NB4 (cell line): ENCODE measurements at places on chromosomes 11 and 22.

DNA sequence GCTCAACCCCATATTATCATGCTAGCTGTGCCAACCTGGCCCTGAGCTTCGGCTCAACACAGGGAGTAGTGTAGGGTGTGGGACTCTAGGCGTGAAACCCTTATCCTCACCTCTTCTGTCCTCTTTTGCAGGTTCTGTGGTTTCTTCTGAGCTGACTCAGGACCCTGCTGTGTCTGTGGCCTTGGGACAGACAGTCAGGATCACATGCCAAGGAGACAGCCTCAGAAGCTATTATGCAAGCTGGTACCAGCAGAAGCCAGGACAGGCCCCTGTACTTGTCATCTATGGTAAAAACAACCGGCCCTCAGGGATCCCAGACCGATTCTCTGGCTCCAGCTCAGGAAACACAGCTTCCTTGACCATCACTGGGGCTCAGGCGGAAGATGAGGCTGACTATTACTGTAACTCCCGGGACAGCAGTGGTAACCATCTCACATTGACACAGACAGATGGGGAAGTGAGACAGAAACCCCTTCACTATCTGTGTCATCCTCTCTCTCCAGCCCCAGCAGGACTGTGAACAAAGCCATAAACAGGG, 76.4 kb downstream of the GGTLC2 start:
- DNase-seq = peak; percentile 66

DNA sequence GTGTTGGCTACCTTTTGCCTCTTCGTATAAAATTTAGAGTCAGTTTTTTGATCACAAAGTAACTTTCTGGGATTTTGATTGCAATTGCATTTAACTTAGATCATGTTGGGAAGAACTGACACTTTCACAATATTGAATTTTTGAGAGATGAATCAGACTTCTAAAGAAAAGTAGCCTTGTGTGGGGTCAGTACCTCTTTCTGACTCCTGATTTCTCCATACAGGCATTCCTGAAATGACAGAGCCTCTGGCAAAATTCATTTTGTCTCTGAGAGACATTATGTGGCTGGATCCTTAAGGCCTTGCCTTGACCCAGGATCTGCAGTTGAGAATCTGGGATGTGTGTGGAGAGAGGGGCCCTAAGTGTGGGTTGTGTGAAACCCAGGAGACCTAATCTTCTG, 37.8 kb downstream of the PPFIBP2 start:
- no peak for DNase-seq

GRCh38 chr11:67283481-67283963, 5.6 kb upstream of the ANKRD13D start:
- DNase-seq = peak; percentile 90

DNA sequence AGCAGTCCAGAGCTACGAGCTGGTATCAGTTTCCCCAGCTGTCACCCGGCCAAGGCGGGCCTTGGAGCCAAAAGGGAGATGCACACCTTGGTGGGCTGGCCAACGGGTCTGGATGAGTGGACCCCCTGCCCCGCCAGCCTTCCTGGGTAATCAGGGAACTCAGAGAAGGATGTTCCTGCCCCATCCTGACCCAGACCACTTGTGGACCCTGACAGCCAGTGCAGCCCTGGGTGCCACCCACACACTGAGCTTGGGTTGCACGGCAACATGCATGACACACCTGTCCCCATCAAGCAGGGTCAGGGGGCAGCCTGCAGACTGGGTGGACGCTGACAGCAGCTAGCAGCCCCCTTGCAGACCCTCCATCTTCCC, 8.6 kb downstream of the SLC25A1 start:
- DNase-seq = no peak

- no peak for DNase-seq
Measured at GRCh38 chr11:114099392-114100178, 40.1 kb downstream of the ZBTB16 start.

DNA sequence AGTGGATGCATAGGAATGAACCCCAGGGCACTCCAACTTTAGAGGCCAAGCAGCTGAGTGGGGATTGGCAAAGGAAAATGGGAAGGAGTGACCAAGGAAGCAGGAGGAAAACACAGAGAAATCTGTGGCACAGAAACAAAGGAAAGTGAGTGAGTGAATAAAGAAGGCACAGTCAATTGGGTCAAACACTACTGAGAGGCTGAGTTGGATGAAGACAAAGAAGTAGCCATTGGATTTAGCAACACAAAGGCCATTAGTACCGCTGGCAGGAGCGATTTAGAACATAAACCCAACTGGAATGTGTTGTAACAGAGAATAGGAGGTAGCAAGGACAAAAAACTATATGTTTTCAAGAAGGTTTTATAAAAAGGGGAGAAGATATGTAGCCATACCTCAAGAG, 6.6 kb upstream of the NXPE1 start:
- DNase-seq = no peak

GRCh38 chr11:46275964-46276641, 1.4 kb upstream of the CREB3L1 start:
- no peak for DNase-seq

DNA sequence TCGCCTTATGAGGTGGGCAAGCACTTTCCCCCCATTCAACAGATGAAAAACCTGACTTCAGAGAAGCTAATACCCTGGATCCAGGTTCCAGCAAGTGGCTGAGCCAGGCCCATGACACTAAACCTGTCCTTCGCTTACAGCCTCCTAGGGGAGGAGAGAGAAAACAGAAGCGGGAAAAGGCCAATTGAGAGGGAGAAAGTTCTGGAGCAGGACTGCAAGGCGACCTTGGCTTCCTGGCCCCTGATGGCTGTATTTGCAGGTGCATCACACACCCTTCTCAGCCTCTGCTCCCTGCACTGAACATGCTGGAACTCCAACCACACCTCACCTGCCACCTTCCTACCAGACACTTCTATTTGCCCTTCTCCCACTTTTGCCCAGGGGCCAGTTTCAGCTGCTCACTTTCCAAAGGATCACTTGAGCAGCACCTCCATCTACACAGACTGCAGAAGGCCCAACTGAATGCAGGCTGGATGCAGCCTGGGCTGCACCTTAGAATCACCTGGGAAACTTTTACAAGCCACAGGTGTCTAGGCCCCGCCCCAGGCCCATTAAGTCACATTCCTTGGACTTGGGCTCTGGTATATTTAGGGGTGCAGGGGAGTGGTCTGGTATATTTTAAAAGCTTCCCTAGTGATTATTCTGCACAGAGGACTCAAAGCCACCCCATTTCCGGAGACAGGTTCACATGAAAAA, 14.3 kb upstream of the ADA2 start:
- DNase-seq = no peak

DNA sequence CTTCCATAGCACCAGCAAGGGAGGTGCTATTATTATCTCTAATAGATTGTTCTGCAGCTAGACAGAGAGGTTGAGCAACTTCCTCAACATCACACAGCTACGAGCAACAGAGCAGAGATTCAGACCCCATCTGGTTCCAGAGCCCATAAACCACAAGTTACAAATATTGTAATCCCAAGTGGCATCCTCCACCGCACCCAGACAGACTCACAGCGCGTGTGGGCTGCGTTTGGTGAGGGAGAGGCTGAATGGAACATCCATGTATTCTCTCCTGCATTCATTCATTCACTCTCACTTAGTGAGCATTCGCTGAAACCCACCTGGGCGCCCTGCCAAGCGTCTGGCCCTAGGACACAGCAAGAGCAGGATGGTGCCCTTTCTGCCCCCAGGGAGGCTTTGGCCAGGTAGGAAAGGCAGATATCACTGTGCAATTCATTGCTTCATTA, 33.5 kb downstream of the LIF start:
- peak; percentile 85 for DNase-seq

GRCh38 chr11:81241672-81242275, 1491.9 kb downstream of the FAM181B start:
- DNase-seq = no peak

DNA sequence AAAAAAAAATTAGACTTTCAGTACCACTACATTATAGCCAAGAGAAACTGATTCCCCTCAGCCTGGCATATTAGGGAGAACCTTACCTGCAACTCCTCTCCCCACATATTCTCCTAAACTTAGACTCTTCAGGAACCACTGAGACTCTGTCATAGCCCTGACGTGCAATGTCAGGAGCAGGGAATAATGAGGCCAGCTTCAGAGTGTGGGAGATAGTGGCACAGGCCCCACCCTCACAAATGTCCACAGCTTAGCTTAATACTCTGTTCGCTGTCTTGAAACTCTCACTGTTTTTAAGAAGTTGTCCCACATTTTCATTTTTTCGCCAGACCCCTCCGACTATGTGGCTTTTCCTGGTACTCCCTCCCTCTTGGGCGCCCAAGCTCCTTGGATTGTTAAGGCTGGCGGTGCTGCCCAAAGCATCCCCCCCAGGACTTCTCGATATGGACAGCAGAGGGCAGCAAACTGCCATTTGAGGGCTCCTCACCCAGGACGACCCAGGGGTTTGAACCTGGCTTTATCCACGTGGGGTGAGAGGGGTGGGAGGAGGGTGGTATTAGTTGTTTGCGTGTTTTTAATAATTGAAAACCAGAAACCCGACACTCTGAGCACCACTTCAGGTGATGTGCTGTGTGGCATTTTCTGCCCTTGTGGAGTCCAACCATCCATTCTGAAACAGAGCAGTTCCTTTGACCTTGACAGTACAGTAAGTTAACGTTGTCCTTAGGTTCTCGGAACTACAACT, 45.2 kb upstream of the RASSF10 start:
- peak; percentile 55 for DNase-seq

DNA sequence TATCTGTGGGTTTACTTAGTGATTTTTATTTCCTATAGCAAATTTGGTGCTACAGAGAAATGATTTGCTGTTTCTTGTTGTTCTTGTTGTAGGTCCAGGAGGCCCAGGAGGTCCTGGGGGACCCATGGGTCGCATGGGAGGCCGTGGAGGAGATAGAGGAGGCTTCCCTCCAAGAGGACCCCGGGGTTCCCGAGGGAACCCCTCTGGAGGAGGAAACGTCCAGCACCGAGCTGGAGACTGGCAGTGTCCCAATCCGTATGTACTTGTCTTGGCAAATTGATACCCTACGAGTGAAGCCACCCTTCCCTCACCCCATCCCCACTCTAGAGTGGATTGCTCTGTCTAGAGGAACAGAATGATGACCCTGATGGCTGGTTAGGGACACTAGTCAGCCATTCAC, 7.8 kb upstream of the GAS2L1 start:
- no peak for DNase-seq

GRCh38 chr11:8839957-8840945, 70.7 kb upstream of the AKIP1 start:
- no peak for DNase-seq

GRCh38 chr22:17866621-17867020, 92.4 kb upstream of the BID start:
- DNase-seq = no peak

DNA sequence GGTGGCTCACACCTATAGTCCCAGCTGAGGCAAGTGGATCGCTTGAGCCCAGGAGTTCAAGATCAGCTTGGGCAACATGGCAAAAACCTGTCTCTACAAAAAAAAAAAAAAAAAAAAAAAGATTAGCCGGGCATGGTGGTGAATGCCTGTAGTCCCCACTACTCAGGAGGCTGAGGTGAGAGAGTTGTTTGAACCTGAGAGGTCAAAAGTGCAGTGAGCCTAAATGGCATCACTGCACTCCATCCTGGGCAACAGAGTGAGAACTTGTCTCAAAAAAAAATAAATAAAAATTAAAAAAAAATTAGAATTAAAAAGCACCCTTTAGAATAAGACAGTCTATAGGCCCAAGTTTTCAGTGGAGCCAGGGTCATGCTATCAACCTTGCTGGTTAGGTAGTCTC, 95.5 kb downstream of the PDHX start:
- no peak for DNase-seq

DNA sequence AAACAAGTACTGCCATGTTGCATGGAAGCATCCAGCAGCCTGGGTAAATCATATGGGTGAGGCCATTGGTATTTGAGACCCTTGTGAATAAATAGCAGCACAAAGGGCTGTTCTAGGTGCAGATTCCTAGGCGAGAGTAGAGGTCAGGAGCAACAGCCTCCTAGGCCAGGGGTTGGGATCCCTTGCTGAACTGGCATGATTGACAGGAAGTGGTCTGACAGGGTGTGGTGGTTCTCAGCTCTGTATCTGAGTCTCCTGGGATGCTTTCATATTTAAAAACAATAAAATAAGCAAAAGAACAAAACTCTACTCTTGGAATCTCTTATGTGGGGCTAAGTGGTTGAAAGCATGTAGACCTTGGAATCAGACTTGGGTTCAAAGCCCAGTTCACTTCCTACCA, 35.8 kb downstream of the INSC start:
- no peak for DNase-seq
